ENCODE measurements at places on chromosomes 2 and 18.

GRCh38 chr2:224331698-224332097 lies 70.2 kb downstream of the FAM124B start:
- H3K36me3 ChIP-seq, result no peaks in the 10 kb centered on the region
- peaks cover 2% of the 10 kb centered on the region for H3K4me1 ChIP-seq
- H3K27me3 ChIP-seq, result peaks cover 9% of the 10 kb centered on the region
- no peak for DNase-seq
- H3K4me3 ChIP-seq, result no peak overlapping the region

DNA sequence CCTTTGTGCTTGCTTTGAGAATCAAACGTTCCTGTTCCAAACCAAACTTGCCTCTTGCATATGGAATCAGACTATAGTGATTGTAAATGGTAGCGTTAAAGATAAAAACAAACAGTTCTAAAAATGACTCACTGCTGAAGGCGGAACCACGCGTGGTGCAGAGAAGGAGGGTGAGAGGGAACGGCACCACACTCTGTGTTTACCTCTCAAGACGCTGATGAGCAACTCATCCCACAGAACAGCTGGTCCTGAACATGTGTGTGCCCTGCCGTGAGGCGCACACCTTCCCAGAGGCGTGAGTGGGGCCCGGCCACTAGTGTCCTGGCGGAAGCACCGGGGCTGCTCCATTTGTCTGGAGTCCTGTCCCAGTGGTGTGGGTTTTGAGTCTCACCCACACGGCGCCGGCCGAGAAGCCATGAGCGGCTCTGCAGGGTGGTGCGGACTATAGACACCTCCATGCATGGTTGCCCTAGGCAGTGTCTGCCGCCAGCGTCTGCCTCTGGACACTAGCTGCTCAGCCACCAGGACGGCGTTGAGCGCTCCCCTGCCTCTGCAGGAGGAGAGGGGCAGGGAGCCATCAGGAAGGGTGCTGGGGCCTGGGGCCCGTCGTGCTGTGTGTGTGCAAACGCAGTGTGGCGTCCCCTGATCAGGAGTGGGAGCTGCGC lies 52.1 kb downstream of the NFATC1 start:
- H3K27me3 ChIP-seq, result no peaks in the 10 kb centered on the region
- no peak overlapping the region for H3K27ac ChIP-seq
- DNase-seq, result no peak
- H3K4me1 ChIP-seq, result peaks cover 6% of the 10 kb centered on the region
- no peaks in the 10 kb centered on the region for H3K36me3 ChIP-seq

GRCh38 chr2:9106338-9107167 lies 100.1 kb upstream of the ASAP2 start:
- peaks cover 3% of the 10 kb centered on the region for H3K27me3 ChIP-seq
- DNase-seq, result no peak
- no peaks in the 10 kb centered on the region for H3K36me3 ChIP-seq
- peaks cover 29% of the 10 kb centered on the region for H3K4me1 ChIP-seq
- H3K4me3 ChIP-seq, result no peak overlapping the region

- H3K27ac ChIP-seq, result no peak overlapping the region
- H3K4me1 ChIP-seq, result peaks cover 19% of the 10 kb centered on the region
- H3K4me3 ChIP-seq, result no peak overlapping the region
- no peaks in the 10 kb centered on the region for H3K36me3 ChIP-seq
- no peak for DNase-seq
- peaks cover 19% of the 10 kb centered on the region for H3K27me3 ChIP-seq
These were observed 69.3 kb upstream of the NEDD4L start for GRCh38 chr18:57974585-57975265.

DNA sequence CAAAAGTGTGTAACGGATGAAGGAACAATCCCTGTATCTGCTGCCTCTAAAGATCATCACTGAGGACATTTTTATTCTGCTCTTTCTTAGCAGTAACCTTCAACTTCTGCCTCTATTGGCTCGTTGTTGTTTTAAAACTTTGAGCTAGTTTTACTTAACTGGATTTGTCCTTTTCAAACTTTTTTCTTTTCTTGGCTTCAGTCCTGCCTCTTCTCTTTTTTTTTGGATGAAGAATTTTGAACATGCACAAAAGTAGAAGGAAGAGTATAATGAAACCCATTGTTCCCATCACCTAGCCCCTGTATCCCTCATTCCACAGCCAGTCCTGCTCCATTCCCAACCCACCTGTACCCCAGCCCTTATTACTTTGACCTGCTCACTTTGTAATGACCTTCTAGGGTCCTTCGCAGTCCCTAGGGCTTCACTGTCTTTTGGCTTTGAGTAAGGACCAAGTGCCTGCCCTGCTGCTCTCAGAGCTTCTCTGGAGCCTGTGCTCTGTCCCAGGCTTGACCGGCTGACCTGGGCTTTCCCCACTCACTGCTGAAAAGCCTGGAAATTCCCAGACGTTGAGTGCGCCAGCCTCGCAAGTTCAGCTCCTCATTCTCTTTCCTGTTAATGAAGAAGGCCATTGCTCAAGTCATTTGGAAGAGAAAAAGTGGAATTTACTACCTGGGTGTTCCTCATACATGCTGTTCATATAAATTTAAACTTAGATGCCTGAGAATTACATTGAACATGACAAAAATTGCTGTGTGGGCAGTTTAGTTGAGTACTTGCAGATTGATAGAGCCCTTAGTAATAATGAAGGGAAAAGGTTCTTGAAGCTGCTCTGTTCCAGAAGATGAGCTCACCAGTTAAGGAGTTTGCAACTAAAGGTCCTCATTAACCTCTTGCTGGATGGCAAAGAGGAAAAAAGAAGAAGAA lies 149.3 kb upstream of the ALPP start:
- no peak for DNase-seq
- H3K4me3 ChIP-seq, result no peak overlapping the region
- no peaks in the 10 kb centered on the region for H3K4me1 ChIP-seq
- H3K27ac ChIP-seq, result no peak overlapping the region
- H3K27me3 ChIP-seq, result no peaks in the 10 kb centered on the region

DNA sequence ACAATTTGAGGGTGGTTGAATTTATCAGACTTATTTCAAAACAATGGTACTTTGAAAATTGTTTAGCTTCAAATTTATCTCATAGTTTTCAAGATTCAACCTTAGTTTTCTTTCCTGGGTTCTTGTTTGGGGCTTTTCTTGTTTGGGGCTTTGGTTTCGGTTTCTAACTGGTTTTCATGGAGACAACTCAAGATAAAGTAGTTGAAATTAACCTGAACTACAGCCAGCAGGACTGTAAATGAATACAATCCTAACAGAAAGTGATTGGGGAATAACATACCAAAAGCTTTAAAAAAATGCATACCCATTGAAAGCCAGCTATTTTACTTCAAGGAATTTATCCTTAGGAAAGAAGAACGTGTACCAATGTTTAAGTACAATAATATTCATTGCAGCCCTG lies 133.5 kb upstream of the SLC14A2 start:
- H3K36me3 ChIP-seq, result no peaks in the 10 kb centered on the region
- H3K27me3 ChIP-seq, result peaks cover 2% of the 10 kb centered on the region
- DNase-seq, result no peak
- no peak overlapping the region for H3K27ac ChIP-seq

DNA sequence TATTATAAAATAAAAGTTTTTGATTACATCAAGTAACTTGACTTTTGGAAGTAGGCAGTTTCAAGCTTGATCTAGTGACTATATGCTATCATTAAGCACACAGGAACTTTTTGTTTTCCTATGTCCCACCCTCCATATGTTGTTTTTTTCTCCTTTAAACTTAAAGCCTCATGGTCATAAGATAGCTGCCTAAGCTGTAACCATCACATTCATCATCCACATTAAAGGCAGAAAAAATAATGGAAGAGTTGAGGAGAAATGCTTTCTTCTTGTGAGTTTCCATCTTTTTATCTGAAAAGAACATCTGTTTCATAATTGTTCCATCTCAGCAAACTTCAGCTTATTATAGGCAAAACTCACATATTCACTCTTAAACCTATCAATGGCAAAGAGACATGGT lies 630.4 kb downstream of the STK39 start:
- H3K36me3 ChIP-seq, result peaks cover 3% of the 10 kb centered on the region
- no peaks in the 10 kb centered on the region for H3K27me3 ChIP-seq
- no peak overlapping the region for H3K27ac ChIP-seq
- DNase-seq, result no peak
- peaks cover 3% of the 10 kb centered on the region for H3K4me1 ChIP-seq

DNA sequence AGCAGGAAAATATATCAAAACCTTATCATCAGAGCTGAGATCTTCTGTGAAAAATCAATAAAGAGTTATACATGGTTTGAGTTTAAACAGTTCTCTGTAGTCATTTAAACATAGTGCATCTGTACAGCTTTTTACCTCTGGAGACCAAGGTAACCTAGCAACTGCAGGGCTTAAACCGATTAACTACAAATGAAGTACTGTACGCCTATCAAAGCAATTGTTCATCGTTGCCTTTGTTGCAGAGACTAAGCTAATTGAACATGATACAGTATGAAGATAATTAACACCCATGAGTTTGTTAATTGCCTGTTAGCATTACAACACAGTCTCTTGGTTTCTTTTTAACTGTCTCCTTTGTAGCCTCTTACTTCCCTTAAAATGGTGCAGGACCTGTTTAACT lies 147.9 kb downstream of the LNPK start:
- H3K4me3 ChIP-seq, result no peak overlapping the region
- H3K27ac ChIP-seq, result no peak overlapping the region
- peaks cover 15% of the 10 kb centered on the region for H3K4me1 ChIP-seq
- peaks cover 2% of the 10 kb centered on the region for H3K27me3 ChIP-seq
- no peak for DNase-seq
- H3K36me3 ChIP-seq, result no peaks in the 10 kb centered on the region

- H3K4me3 ChIP-seq, result no peak overlapping the region
- DNase-seq, result no peak
- peaks cover 4% of the 10 kb centered on the region for H3K27me3 ChIP-seq
- no peak overlapping the region for H3K27ac ChIP-seq
These were observed 263.2 kb downstream of the CYP26B1 start for GRCh38 chr2:71884303-71885042.

- no peaks in the 10 kb centered on the region for H3K27me3 ChIP-seq
- H3K36me3 ChIP-seq, result no peaks in the 10 kb centered on the region
- H3K27ac ChIP-seq, result no peak overlapping the region
- H3K4me3 ChIP-seq, result no peak overlapping the region
These were observed 423.4 kb downstream of the PID1 start for GRCh38 chr2:228847684-228848083.

- no peak overlapping the region for H3K27ac ChIP-seq
- no peaks in the 10 kb centered on the region for H3K36me3 ChIP-seq
- H3K27me3 ChIP-seq, result peaks cover 39% of the 10 kb centered on the region
- no peak for DNase-seq
- no peaks in the 10 kb centered on the region for H3K4me1 ChIP-seq
These were observed 2.8 kb downstream of the ASB18 start for GRCh38 chr2:236261452-236261851.

DNA sequence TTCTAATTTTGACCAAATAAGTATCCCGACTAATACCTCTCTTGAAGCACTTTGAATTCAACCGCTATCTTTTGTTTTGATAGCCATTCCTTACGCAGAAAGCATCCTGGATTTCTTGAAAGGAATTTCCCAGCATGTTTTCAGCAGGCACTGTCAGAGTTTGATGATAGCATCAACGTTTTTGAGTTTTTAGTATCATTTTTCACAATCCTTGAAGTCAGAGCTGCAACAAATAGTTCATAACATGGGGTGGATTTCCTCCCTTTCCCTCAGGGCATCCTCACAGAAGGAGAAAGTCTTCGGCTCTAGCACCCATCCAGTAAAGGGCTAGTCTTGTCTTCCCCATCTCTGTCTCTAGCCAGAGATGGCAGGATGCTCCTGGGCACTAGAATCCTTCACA lies 46.2 kb downstream of the ANKRD44 start:
- no peak overlapping the region for H3K27ac ChIP-seq
- no peak for DNase-seq
- H3K4me3 ChIP-seq, result no peak overlapping the region

DNA sequence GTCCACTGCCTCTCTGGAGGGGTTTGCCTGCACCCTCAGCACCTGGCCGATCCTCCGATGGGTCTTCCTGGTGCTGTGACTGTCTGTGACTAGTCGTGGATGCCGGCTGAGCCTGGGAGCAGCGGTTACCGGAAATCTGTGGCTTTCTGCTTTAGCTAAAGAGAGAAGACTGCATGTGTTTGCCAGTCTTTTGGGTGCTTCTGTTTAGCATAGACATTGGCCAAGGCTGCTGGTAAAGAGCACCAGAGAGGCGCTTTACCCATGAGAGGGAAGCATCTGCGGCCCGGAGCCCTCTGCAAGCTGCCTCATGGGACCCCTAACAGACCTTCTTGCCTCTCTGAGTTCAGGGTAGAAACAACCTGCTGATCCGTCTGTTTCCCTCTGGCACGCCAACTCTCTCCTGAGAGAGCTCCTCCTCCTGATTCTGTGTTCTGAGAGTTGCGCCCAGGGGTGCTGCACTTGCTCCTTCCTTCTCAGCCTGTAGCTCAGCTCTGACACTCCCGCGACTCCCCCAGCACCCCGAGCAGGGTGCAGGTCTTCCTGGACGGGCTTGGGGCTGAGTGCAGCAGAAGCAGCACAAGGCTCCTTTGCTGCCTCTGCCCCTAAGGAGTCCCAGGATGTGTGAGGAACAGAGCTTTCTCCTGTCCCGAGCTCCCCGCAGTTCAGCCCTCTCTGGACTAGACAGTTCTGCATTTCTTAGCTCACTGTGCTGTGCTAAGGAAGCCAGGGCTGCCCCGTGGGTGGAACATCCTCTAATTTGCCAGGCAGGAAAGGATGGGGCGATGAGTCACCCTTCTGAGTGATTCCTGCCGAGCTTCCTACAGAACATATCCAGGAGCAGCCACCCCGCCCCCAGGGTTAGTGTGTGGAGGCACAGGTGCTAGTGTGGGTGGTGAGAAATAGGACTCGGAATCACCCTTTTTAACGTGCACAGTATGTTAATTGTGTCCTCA lies 203.2 kb downstream of the SH3RF3 start:
- no peak for DNase-seq
- H3K27ac ChIP-seq, result no peak overlapping the region
- H3K36me3 ChIP-seq, result no peaks in the 10 kb centered on the region
- H3K27me3 ChIP-seq, result peaks cover 18% of the 10 kb centered on the region

- H3K27me3 ChIP-seq, result no peaks in the 10 kb centered on the region
- H3K36me3 ChIP-seq, result peaks cover 2% of the 10 kb centered on the region
- no peak overlapping the region for H3K4me3 ChIP-seq
- no peak for DNase-seq
These were observed 112.5 kb downstream of the MAP3K20 start for GRCh38 chr2:173187941-173188788.

GRCh38 chr18:72637299-72637698 lies 93.2 kb upstream of the CBLN2 start:
- H3K27ac ChIP-seq, result no peak overlapping the region
- H3K27me3 ChIP-seq, result peaks cover 78% of the 10 kb centered on the region
- no peak overlapping the region for H3K4me3 ChIP-seq

GRCh38 chr2:60861736-60862135 lies 19.6 kb upstream of the REL start:
- no peak for DNase-seq
- H3K4me1 ChIP-seq, result no peaks in the 10 kb centered on the region
- H3K27ac ChIP-seq, result no peak overlapping the region
- no peak overlapping the region for H3K4me3 ChIP-seq

DNA sequence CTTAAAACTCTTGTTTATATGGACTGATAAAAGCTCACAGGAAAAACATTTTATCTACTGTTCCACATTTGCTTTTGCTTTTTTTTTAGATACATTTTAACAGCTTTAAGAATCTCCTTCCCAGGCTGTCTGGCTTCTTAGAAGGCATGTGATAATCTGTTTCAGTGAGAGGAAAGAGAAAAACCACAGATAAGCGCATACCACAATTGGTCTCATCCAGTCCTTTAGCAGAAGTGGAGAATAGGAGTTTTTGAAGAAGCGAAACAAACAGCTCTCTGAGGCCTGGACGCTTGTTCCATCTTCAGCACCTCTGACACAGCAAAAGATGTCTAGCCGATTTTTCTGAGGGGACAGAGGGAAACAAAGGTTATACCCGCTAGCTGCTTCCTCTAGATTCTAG lies 37.6 kb downstream of the RMC1 start:
- no peak for DNase-seq
- no peak overlapping the region for H3K27ac ChIP-seq
- H3K36me3 ChIP-seq, result peaks cover 28% of the 10 kb centered on the region
- no peaks in the 10 kb centered on the region for H3K4me1 ChIP-seq
- H3K27me3 ChIP-seq, result no peaks in the 10 kb centered on the region
